Testis (tissue), 5 donors: ENCODE measurements at places on chromosomes 1 and 21.

- no peaks in the 10 kb centered on the region for H3K36me3 ChIP-seq
- DNase-seq: no peak
- peaks cover 33% of the 10 kb centered on the region for H3K4me1 ChIP-seq
- H3K4me3 ChIP-seq: no peak overlapping the region
Measured at GRCh38 chr1:201501144-201501543, 5.8 kb downstream of the CSRP1 start.

DNA sequence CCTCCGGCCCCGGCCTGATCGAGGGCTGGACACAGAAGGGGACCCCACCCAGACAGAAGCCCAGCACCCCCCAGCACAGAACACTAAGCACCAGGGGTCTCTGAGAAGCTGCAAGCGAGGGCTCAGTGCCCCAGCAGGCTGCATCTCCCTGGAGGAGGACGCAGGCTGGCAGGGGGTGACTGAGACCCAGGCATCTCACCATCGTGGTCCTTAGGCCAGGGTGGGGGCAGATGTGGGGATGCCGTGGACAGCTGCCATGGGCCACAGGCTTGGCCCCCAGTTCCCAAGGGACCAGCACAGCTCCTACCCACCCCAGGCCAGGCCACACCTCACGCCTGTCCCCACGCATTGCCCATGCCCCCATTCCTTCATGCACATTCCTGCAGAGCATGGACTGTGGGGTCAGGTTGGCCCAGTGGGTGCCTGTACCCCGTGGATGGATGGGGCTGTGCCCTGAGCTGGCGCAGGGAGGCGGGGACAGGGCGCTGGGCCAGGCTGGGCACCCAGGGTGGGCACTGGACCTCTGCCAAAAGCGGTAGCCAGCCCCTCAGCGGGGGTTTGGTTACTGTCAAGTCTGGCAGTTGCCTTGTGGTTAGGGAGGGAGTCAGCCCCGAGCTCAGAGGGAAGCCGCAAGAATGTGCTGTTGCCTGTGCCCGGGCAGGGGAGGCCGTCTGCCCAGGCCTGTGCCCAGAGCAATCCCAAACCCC, 61.5 kb downstream of the ARHGEF16 start:
- no peaks in the 10 kb centered on the region for H3K27me3 ChIP-seq
- no peaks in the 10 kb centered on the region for H3K36me3 ChIP-seq
- H3K4me3 ChIP-seq: no peak overlapping the region

- no peaks in the 10 kb centered on the region for H3K27me3 ChIP-seq
- no peaks in the 10 kb centered on the region for H3K4me1 ChIP-seq
- no peak for DNase-seq
- H3K27ac ChIP-seq: no peak overlapping the region
- no peaks in the 10 kb centered on the region for H3K36me3 ChIP-seq
Measured at GRCh38 chr1:30171537-30172298, 551.7 kb downstream of the MATN1 start.

DNA sequence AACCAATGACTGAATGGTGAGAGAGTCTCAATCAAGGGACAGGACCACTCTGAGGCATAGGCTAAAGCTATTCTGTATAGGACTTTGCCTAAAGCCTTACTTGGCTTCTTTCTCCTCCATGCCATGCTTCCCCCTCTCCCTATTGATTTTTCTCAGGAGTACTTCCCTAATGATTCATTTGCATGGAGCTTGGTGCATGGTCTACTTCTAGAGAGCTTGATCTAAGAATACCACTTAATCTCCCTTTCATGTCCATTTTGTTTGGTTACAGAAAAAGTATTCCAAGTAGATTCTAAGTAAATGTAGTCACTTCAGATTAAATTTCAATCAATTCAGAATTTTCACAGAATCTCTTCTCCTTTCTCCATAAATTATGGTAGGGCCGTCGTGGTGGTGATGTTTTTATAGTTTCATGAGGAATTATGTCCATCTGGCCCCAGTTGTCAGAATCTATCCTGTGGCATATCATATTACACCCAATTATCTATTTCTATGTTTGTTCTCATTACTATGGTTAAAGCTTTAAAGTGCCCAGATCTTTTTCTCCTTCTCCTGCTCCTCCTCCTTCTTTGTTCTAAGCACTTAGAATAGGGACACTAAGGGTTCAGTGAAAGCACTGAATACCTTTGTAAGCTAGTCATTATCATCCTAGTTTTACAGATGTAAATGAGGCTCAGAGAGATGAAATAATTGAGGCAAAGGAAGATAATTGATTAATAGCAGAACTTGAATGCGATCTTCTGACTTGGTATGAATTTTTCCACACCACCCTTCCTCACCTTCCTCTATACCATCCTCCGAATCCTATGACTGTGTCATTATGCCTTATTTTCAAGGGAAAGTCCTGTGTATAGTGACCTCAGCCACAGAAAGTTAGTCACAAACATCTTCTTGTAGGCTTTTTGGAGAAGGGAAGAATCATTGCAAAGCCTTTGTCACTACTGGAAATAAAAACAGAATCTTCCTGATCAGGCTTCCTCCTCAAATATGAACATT, 85.6 kb upstream of the ZRANB2 start:
- no peaks in the 10 kb centered on the region for H3K36me3 ChIP-seq
- H3K4me1 ChIP-seq: no peaks in the 10 kb centered on the region
- H3K27me3 ChIP-seq: no peaks in the 10 kb centered on the region
- no peak overlapping the region for H3K4me3 ChIP-seq

- H3K4me1 ChIP-seq: no peaks in the 10 kb centered on the region
- no peaks in the 10 kb centered on the region for H3K36me3 ChIP-seq
- H3K27me3 ChIP-seq: no peaks in the 10 kb centered on the region
Measured at GRCh38 chr21:45874716-45875415, 106.7 kb upstream of the COL6A1 start.

DNA sequence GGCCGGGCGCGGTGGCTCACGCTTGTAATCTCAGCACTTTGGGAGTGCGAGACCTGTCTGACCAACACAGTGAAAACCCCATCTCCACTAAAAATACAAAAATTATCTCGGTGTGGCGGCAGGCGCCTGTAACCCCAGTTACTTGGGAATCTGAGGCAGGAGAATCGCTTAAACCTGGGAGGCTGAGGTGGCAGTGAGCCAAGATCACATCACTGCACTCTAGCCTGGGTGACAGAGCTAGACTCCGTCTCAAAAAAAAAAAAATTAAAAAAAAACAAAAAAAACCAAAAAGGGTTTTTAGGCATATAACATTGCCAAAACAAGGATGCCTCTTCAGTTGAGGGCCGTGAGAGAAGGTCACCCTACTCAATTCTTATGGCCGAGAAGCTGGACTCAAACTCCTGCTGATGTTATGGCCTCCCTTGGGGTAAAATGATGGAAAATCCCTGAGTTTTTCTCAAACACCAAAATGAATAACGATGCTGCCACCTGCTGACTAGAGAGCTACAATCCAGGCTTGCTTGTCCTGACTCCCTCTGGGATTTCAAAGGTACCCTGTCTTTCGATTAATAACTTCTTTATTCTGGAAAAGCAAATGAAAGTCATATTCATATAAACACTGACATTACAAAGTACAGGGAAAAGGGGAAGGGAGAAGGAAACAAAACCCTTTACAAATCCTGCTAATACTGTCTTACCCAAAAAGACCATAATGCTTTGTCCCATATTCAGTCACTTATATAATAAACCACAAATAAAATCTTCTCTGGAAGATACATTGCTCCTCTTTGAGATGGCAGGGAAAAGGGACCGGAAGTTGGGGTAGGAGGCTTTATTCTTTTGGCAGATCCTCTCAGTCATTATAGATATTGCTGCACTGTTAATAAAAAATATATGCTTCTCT, 10.7 kb downstream of the RAB42 start:
- H3K36me3 ChIP-seq: no peaks in the 10 kb centered on the region
- H3K27me3 ChIP-seq: no peaks in the 10 kb centered on the region
- H3K4me1 ChIP-seq: no peaks in the 10 kb centered on the region
- no peak overlapping the region for H3K27ac ChIP-seq

- H3K4me3 ChIP-seq: no peak overlapping the region
- no peaks in the 10 kb centered on the region for H3K36me3 ChIP-seq
- no peaks in the 10 kb centered on the region for H3K4me1 ChIP-seq
- no peaks in the 10 kb centered on the region for H3K27me3 ChIP-seq
- H3K27ac ChIP-seq: no peak overlapping the region
Measured at GRCh38 chr1:216193839-216194443, 229.3 kb downstream of the USH2A start.

DNA sequence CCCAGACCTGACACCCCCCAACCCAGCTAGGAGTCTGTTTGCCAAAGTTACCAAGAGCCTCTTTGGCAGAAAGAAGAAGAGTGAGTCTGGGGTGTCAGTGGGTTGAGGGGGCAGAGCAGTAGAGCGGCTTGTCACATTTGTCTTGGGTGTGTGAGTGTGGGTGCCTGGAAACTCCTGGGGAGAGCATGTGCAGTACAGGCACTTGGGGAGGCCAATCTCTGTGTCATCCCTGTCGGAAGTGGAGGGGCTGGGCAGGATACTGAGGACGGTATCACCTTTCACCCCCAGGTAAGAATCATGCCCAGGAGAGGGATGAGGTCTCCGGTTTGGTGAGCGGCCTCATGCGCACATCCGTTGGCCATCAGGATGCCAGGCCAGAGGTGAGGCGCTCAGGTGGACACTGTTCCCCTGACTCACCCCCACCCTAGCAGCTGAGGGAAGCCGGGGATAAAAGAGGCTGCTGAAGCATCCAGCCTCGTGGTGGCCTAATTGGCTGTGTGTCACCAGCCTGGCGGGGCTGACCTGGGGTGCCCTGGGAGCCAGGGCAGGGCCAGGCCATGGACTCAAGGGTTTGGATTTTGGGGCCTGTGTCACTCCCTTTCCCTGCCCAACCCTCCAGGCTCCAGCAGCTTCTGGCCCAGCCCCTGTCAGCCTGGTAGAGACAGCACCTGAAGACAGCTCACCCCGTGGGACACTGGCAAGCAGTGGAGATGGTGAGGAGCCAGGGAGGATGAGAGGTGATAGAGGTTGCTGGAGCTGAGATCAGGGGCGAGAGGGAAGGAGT, 3.3 kb downstream of the PLK3 start:
- peaks cover 39% of the 10 kb centered on the region for H3K4me1 ChIP-seq
- H3K36me3 ChIP-seq: no peaks in the 10 kb centered on the region
- H3K27ac ChIP-seq: no peak overlapping the region
- no peak overlapping the region for H3K4me3 ChIP-seq
- no peaks in the 10 kb centered on the region for H3K27me3 ChIP-seq
